Stimulated activated CD8-positive, alpha-beta memory T cell treated with anti-CD3 and anti-CD28 coated beads, Interleukin-7, amount 100 ng/mL, for 4 hours (primary cell): ENCODE measurements at places on chromosomes 6 and 20.
A peak's percentile ranks its signal among the peaks of the same experiment; 100 is the strongest.

DNA sequence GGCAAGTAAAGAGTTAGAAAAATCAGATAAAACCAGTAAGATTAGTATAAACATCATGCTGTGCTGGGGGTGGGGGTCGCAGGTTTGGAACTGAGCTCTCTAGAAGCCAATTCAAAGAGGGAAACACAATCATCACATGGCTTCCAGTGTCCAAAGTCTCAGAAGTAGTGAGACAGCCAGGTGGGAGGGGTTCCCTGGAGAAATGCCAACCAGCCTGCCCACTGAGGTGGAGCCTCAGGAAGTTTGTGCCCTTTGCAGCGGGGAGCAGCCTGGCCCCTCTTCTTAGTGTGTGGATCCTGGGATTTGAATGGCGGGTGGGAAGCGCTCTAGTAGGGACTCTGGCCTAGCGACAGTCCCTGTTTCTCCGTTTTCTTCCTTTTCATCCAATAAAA is 21.4 kb downstream of the C6orf15 start:
- no peak for DNase-seq

- DNase-seq, result no peak
Measured at GRCh38 chr6:145886228-145886956, 71.8 kb upstream of the FBXO30 start.

- DNase-seq, result no peak
Measured at GRCh38 chr20:23668477-23668951, 20.3 kb downstream of the CST4 start.

DNA sequence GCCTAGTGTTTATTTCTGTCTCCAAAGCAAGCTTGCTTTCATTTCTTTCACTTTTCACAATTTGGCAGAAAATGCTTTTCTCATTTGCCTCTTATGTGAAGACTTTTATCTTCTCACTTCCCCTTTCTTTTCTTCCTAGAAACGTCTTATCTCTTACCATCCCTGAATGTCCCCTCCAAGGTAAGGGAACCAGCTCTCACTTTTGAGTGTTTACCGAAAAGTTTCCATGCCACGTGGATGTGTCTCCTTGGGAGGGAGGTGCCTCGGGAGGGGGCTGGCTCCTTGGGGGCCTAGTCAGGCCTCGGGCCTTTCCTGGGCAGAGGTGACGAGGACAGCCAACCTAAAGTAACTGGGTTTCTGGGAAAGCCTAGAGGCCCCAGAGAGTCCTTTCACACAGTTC is 127.4 kb downstream of the CD24 start:
- DNase-seq, result no peak

GRCh38 chr6:130381459-130382380 is 15.9 kb downstream of the TMEM200A start:
- peak; percentile 10 for DNase-seq

DNA sequence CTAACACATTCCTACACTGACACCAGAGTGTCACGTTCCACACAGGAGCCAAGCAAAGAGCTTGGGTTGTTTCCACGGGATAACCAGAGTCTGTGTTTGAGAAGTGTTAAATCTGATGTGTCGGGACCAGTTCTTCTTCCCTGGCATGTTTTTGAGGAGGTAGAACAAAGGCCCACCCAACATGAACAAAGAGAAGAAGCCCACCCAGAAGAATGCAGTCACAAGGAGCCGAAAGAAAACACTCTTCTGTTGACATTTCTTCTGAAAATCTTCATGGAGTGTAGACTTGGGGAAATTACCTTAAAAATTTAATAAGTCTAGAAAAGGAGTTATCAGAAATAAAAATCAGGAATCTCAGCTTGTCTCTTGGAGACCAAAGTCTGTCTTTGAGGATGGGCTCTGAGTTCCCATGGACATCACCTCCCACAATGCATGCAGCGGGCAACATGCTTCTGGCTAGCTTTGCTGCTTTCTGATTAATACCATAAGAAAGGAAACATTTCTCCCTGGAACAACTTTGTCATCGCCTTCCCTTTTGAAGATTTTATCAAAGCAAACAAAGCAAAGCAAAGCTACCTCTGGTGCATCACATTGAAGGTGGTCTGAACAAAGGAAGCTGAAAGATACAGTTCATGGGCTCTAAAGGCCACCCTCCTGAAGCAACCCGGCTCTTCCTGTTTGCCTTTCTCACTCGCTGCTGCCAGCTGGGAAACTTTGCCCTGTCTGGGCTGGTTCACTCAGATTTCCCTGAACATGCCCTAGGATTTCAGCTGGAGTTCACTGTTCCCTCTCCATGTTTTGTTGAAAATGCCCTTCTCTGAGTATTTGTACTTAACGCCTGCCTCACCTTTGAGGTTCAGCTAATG is 448.1 kb downstream of the KIF16B start:
- no peak for DNase-seq

- peak; percentile 35 for DNase-seq
Measured at GRCh38 chr6:148747471-148748165, 788 bp downstream of the UST start.

GRCh38 chr20:54090230-54091119 is 20.1 kb upstream of the BCAS1 start:
- DNase-seq, result no peak

GRCh38 chr20:60883496-60883895 is 368.6 kb upstream of the CDH4 start:
- DNase-seq, result no peak

- no peak for DNase-seq
Measured at GRCh38 chr6:138104618-138105213, 2.5 kb downstream of the PERP start.

GRCh38 chr6:55182016-55182650 is 7.8 kb downstream of the HCRTR2 start:
- DNase-seq, result no peak

GRCh38 chr6:28867086-28867409 is 56.7 kb downstream of the TRIM27 start:
- no peak for DNase-seq

DNA sequence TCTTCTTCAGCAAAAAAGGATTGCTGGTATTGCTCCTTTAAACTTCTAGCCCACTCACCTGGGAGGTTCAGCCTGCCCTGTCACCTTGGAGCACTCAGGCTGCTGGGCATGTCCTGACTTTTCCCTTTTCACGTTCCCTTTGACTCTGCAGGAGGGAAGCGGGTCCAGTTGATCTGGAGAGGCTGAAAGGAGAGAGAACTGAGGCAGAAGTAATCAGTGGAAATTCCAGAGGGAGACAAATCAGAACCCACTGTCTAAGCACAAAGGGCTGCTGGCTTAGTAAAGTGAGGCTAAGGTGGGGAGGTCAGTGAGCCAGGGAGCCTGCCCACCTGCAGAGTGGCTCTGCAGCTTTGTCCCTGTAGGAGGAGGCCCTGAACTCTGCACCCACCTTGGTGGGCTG is 9.7 kb upstream of the SYNDIG1 start:
- DNase-seq, result no peak

DNA sequence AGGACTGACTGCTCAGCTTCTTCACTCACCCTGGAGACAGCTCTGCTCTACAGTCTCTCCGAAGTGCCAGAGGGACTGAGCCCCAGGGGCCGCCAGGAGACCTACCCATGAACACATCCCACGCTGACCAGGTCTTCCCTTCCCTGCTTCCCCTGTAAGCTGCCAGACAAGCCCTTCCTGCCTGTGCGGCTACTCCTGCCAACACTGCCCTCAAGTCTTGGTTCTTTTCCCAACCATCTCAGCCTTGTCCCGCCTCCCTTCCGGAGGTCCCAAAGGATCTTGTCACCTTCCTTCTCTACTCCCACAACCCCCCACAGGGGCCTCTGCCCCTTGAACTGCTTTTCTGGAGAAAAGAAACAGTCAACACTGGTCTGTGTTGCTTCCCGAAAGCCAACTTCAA is 15.0 kb downstream of the CPNE5 start:
- DNase-seq, result no peak

DNA sequence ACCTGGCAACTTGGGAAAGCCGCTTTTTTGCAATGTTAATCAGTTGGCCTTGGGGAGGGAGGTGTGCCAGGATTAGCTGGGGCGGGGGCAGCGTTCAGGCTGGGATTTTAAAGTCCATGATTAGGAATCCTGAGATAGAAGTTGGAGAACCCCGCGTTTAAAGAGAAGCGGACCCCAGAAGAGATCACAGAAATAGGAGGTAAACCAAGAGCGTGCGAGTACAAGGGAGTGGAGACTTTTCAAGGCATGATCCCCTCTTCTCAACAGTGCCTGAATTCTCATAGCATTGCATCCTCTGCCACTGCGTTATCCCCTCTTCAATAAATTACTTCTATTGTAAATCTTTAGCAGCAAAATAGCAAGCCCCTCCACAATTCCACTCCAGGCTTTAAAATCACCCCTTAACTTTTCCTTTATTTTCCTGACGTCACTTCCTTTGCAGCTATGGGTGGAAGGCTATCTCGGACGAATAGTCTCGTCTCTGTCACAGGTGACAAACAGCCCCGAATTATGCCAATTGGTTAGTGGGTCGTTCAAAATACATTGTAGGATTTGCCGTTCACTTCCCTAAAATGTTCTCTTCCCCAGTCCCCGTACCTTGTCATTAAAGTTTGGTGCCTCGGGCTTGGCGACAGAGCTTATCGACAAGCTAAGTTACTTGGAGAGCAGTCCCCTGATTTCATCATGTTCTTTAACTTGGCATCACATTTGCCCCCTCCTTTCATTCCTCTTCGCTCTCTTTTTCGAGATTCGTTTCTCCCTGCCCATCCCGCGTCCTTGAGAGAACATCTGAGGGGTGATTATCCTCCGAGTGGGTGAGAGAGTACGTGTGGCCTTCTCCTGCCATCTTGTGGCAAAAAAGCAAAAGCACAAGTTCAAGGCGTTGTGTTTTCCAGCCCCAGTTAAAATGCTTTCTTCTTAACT is 17.1 kb downstream of the OR2B2 start:
- no peak for DNase-seq

GRCh38 chr6:35581633-35582032 is 68.9 kb upstream of the TULP1 start:
- DNase-seq, result no peak

GRCh38 chr6:141541581-141542324 is 591.0 kb upstream of the GJE1 start:
- DNase-seq, result no peak

GRCh38 chr6:161890133-161890831 is 616.4 kb upstream of the AGPAT4 start:
- DNase-seq, result no peak

DNA sequence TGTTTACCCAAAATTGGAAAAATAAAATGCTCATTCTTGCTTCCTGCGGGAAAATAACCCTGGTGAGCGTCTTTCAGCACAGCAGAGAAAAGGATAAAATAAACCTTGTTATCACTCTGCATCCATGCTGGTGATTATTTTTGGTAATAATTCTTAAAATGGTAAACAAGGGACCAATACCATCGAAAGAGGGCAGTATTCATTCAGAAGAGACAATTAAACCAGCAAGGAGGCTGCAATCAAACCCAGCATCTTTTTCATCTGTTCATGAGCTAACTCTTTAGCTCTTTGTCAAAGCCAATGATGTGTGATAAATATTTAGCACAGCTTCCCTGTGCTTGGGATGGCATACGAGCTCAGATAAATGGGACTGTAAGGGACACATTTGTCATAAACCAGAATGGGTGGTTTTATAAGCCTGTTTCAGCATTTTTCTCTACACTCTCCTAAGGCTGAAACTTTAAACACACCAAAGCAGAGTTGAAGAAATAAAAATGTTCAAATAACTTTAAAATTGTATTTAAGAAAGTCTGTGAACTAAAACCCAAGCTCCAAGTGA is 34.4 kb downstream of the CDH26 start:
- no peak for DNase-seq

DNA sequence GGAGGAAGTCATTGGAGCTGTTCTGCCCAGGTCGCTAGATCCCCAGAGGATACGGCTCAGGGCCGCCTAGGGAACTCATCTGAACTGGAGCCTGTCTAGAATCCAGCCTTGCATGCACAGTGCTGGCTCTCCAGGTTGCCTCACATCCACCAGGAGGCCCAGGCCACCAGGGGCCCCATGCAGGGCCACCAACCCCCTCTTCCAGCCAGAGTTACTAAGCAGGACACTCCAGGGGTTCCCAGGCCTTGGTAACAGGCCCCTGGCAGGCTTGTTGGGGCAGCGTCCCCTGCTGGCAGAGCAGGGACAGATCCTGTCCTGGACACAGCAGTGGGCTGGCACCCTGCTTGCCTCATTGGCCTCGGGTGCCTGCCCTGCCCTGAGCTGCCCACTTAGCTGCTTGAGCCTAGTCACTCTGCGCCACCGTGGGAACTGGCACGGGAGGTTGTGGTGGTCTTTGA is 35.3 kb downstream of the EFCAB8 start:
- no peak for DNase-seq

GRCh38 chr20:22303523-22303922 is 280.8 kb downstream of the FOXA2 start:
- DNase-seq, result no peak

GRCh38 chr6:90156861-90157260 is 139.8 kb downstream of the BACH2 start:
- no peak for DNase-seq

- DNase-seq, result no peak
Measured at GRCh38 chr6:115601509-115601908, 459.2 kb downstream of the FRK start.

GRCh38 chr6:42296614-42297013 is 79.0 kb upstream of the MRPS10 start:
- no peak for DNase-seq

GRCh38 chr6:156953479-156954146 is 176.4 kb downstream of the ARID1B start:
- no peak for DNase-seq

- DNase-seq, result no peak
Measured at GRCh38 chr6:156345700-156346099, 431.5 kb upstream of the ARID1B start.

DNA sequence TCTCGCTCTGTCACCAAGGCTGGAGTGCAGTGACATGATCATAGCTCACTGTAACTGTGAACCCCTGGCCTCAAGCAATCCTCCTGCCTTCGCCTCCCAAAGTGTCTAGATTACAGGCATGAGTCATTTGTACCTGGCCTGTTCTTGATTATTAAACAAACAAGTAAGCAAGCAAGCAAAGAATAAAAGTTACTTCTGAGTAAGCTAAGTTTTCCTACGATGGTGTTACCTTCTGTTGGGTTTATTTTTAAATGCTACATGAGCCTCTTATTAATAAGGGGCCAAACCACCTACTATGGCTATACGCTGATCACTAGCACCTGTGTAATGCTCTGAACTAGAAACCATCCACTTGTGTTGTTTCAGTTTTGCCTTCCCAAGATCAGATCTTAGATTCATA is 50.8 kb downstream of the IL22RA2 start:
- DNase-seq, result no peak

DNA sequence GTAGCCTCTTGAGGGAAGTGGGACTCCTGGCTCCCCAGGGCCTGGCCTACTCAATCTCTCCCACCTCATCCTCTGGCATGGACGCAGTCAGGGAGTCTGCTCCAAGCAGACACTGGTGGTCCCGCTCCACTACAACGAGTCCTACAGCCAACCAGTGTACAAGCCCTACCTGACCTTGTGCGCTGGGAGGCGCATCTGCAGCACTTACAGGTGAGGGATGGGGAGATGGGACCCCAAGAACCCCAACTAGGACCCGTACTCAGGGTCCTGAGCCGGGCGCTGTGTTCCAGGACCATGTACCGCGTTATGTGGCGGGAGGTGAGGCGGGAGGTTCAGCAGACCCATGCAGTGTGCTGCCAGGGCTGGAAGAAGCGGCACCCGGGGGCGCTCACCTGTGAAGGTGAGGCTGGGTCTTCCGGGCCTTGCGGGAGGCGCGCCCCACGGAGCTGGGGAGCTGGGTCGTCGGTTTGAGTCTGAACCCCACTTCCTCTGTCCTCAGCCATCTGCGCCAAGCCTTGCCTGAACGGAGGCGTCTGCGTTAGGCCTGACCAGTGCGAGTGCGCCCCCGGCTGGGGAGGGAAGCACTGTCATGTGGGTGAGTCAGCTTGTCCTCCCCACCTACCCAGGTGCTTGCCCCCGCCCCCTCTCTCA is 2.1 kb downstream of the EGFL8 start:
- no peak for DNase-seq
